ENCODE measurements at places on chromosomes 7 and 10. TPM values are rescaled to one million over a fixed set of nuclear protein-coding genes. Genes with fewer than 3 reads are reported as not detected.

- peak; percentile 2 for DNase-seq
These were observed 232.7 kb upstream of the TAC1 start for GRCh38 chr7:97499204-97499603.

HMX2 gene
- not detected for total RNA-seq

DNA sequence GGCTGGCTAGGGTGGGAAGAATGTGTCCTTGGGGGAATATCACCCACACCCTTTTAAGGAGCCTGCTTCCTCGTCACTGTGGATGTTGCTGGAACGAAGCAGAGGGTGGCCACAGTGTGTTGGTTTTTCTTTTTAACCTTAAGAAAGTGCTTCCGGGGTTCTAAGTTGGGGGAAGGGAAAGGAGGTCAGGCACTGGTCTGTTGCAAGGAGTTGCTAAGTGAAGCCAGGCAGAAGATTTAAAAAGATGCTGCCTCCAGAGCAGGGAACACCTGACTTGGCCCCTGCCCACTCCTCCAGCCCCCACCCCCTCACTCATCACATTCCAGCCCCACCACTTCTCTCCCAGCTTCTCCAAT lies 213.1 kb downstream of the EMX2 start:
- no peak for DNase-seq

DNA sequence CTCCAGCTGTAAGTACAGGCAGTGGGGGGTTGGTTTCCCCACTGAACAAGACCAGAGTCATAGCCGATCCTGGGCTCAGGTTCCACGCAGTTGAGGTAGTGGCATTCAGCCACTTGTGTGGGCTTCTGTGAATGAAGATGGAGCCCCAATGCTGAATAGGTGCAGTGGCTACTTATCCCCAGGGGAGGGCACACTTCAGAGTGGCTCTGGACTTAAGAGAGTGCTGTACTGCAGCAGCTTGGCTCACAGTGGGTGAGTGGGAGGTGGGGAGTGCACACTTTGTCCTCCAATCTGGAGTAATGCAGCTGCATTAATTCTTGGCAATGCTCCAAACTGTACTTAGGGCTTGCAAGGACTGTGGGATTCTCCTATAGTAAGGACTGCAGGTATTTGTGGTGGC lies 81.9 kb downstream of the BUB3 start:
- DNase-seq, result no peak

DNA sequence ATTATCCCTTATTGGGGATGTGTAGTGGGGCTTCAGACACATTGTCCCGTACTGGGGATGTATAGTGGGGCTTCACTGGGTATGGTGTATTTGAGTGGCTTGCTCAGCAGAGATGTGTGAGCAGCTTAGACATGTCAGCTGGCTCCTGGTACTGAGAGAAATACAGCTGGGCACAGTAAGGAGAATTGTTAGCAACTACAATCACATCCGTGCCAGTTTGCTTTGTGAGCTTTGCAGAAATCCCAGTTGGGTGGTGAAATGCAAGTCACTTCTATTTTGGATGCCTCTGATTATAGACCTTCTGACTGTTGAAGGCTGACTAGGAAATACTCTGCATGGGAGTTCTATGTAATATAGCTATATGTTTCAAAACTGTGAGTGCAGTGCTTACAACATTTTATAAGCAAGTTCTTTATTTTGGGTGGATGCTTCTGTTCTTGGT lies 10.8 kb downstream of the CCNY start:
- no peak for DNase-seq

NIPSNAP2 gene
- total RNA-seq, result 41.3 TPM

GRCh38 chr10:26780793-26781601 lies 79.8 kb downstream of the ABI1 start:
- DNase-seq, result no peak

- no peak for DNase-seq
These were observed 158.3 kb upstream of the KCND2 start for GRCh38 chr7:120114626-120115025.

DNA sequence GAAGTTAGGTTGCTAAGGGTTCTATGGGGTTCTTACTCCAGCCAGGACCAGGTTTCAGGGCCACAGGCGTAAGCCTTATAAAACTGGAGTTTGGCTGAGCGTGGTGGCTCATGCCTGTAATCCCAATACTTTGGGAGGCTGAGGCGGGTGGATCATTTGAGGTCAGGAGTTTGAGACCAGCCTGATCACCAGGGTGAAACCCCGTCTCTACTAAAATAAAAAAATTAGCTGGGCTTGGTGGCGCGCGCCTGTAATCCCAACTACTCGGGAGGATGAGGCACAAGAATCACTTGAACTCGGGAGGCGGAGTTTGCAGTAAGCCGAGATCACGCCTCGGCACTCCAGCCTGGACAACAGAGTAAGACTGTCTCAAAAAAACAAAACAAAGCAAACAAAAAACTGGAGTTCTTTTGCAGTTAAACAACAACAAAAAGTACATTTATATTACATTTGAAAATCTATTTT lies 347 bp upstream of the RRP12 start:
- DNase-seq, result no peak

All from dermis microvascular lymphatic vessel endothelial cell (primary cell).